ENCODE measurements at places on chromosomes 1 and 21. TPM values are rescaled to one million over a fixed set of nuclear protein-coding genes. Genes with fewer than 3 reads are reported as not detected.

PCAT6 gene
- total RNA-seq: not detected

SLC37A1 gene
- total RNA-seq: 1.8 TPM

KCNE2 gene
- total RNA-seq: not detected

TRIM67 gene
- total RNA-seq: under 0.01 TPM

TXNIP gene
- 78.2 TPM for total RNA-seq

LIN28A gene
- total RNA-seq: not detected

NUP210L gene
- total RNA-seq: under 0.01 TPM

GFI1 gene
- total RNA-seq: under 0.01 TPM

FPGT gene
- 14.0 TPM for total RNA-seq

C1orf185 gene
- not detected for total RNA-seq

OR11L1 gene
- total RNA-seq: not detected

ADCY10 gene
- under 0.01 TPM for total RNA-seq

ATAD3A gene
- total RNA-seq: 57.3 TPM

RNU1-3 gene
- total RNA-seq: under 0.01 TPM

CD164L2 gene
- not detected for total RNA-seq
